Activated T-cell treated with anti-CD3 and anti-CD28 coated beads for 4 hours (primary cell): ENCODE measurements at places on chromosomes 13 and 19.

DNA sequence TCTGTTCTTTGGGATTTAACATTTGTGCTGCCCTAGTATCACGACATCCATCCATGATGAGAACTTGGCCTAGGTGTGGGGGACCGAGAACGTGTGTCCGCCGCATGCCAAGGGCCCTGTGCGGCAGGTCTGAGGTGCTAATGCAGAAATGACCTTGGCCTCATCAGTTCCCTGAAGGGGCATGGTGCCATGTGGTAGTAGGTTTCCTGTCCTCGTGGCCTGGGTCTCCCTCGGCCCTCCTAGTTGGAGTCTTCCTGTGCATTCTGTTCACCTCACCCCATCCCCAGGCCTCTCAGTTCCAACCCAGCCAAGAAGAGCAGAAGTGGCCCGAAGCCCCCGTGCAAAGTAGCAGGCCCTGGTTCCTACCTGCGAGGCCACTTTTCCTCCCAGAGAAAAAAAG lies 59.8 kb downstream of the GGACT start:
- no peak for DNase-seq

GRCh38 chr19:30966486-30966885 lies 382.8 kb downstream of the TSHZ3 start:
- no peak for DNase-seq

DNA sequence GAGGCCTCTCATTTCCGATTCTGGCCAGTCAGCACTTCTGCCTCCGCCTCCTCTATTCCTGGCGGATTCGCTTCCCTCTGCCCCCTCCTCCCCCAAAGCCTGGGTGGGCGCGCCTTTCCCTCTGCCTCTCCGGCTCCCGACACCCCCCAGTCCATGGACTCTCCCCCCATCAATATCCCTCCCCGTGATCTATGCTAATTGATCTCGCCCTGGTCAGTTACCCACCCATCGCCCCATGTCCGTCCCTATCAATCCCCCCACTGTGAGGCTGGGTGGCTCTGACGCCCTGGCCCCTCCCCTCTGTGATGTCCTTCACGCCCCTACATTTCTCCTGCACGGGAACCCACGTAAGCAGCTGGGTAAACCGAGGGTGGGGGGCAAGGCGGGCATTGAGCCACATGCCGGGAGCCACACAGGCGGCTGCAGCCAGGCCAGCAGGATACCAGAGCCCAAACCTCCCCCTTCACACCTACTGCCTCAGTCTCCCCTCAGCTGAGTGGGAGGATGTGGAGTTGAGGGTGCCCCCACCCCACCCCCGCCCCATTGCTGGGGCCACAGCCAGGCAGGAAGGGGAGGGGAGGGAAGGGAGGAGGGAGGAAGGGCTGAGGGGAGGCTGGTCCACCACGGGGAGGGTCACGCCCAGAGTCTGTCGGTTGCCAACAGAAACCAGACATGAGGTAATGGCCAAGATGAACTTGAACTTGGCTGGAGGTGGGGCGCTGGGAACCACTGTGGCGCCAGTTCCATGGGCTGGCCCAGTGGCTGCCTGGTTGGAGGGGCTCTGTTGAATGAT lies 21.0 kb downstream of the SMIM24 start:
- no peak for DNase-seq

- DNase-seq = no peak
These were observed 164.6 kb downstream of the NDFIP2 start for GRCh38 chr13:79645569-79645968.

DNA sequence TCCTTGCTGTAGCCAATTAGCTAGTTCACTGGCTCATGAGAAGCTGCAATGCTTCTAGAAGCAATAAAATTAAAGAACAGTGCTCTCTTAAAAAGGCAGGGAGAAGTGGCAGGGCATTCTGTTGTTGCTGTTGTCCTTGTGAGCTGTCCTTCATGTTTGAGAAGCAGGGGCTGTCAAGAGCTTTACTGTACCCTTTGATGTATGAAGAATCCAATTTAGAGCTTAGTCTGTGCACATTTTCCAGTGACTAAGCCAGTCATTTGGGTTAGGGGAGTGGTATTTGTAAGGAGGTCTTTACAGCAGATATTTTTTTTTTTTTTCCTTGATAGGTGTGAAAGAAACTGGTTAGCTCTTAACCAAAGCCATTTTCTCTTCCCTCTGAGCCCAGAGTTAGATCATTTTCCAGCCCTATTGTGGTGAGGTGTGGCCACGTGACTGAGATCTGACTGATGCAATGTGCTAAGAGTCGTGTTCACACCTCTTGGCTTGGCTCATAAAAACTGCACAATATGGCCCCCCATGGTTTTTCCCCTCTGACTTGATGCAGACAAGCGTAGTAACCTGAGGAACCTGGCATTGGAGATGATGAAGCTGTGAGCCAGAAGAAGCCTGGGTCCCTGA lies 309.6 kb upstream of the TMTC4 start:
- no peak for DNase-seq

GRCh38 chr13:80921541-80921940 lies 580.6 kb upstream of the SPRY2 start:
- no peak for DNase-seq

GRCh38 chr13:99751517-99752199 lies 219.9 kb downstream of the ZIC5 start:
- DNase-seq = no peak

DNA sequence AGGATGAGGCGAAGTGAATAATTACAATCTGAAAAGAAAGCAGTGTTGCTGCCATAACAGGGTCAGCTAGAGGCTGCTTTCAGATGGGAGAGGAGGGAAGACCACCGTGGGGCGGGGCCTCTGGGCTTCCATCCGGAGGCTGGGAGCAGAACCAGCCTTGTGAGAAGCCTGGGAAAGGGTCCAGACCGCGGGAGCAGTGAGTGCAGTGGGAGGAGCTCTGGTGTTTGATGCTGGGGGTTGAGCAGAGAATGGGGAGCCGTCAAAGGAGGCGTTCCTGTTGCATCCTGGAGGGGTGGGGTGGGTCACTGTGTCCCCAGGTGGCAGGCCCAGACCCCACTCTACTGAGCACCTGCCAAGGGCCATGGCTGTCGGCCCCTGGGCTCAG lies 18.1 kb downstream of the NKPD1 start:
- DNase-seq = no peak

GRCh38 chr19:43774103-43774939 lies 6.5 kb downstream of the KCNN4 start:
- no peak for DNase-seq
